CD4-positive, alpha-beta T cell (primary cell): ENCODE measurements at places on chromosomes 1 and 21.

- DNase-seq = no peak
Observed at GRCh38 chr1:167955915-167956314, 19.0 kb upstream of the MPC2 start.

DNA sequence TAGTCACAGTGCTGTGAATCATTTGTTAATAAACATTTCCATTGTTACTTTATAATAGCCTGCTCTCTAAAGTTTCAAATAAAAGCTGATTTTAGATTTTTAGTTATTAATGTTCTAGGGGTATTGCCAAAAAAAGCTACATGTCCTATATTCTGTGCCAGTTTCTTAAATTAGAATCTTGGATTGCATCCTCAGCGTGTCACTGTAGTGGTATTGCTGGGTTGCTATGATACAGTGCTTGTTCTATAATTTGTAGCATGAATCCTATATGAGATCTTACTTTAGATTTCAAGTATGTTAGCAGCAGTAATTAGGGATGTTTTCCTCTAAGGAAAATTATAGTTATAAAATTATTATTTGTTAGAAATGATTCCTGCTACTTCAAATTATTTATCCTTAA, 16.4 kb downstream of the PPP2R5A start:
- no peak for DNase-seq

GRCh38 chr1:39613250-39613649, 26.2 kb downstream of the HEYL start:
- DNase-seq = no peak

GRCh38 chr1:175209493-175209921, 16.9 kb upstream of the KIAA0040 start:
- peak; percentile 70 for DNase-seq

DNA sequence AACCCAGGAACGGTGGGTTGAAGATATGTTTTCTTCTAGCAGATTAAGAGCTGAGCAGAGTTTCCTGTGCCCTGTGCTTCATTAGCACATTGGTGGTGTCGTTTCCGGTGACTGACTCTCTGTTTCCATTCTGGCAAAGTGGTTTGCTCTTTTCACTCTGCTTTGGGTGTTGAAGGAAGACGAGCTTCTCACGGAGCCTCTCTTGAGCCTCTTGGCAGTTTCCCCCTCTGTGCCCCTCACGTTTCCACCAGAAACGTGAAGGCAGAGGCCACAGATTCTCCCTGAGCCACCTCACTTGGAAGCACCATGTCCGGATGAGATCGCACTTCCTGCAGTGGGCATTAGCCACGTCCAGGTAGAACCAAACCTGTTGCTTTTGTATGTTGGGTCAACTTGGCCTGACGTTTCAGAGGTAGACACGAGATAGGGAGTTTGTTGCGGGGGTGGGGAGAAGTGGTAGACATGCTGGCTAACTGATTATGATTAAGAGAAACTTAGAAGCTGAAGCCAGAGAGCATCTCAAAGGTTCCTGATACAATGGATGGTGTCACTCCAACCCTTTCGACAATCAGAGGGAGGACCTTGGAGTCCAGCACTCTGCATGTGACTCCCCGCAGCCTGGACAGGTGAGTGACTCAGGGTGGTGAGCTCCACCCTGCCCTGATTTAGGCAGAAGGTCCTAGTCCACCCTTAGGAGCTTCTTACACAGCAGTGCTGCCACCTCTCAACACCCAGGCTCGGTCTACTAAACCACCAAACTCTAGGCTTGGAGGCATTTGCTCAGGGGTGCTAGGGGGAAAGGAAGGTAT, at the start of gene LAX1:
Gene LAX1 (plus strand): TSS at position 155 of the 809 bp plus-strand sequence. CDS start 383 bp downstream, at position 538.
- peak; percentile 89 for DNase-seq
